ENCODE measurements at places on chromosomes 5 and 9.

DNA sequence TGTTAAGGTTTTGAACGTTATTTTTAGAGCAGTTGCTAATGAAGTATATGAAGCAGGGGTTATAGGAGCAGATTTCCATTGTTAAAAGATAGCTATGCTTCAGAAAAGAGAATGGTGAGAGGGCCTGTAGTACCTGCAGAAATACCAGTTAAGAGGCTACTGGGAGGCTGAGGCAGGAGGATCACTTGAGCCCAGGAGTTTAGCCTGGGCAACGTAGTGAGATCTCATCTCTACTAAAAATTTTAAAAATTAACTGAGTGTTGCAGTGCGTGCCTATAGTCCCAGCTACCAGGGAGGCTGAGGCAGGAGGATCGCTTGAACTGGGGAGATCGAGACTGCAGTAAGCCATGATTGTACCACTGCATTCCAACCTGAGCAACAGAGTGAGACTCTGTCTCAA is 148.8 kb downstream of the ZCCHC7 start:
- DNase-seq, result no peak

DNA sequence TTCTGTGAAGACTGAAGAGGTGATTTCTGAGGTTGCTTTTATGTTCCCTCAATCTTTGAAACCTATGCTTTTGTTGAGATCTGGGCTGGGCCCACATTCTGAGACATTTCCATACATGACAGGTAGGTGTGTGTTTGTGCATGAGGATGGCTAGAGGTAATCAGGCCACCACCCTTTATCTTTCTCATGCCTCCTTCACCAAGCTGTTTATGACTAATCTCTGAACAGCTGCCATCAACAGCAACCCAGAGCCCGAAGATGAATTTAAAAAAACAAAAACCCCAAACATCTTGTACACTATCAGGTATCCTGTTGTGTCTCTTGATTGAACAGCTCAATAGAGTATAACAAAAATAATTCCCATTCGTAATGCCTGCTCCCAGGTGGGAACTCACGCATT is 12.6 kb upstream of the C5orf46 start:
- no peak for DNase-seq

DNA sequence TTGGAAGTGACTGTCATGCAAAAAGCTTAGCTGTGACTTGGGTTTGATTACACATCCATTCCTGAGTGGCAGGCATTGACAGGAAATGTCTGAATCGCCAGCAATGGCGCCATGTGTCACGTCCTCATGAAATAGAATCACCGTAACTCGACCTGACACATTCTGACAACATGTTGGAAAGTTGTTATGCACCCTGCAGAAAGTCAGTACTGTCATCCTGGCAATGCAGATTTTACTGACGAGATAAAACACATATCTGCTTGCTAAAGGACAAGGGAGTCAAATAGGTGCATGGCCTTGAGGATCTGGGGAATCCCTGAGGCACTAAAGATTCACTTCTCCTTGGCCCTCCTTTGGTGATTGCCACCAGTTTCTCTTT is 344.2 kb downstream of the SPATA31D1 start:
- DNase-seq, result no peak

DNA sequence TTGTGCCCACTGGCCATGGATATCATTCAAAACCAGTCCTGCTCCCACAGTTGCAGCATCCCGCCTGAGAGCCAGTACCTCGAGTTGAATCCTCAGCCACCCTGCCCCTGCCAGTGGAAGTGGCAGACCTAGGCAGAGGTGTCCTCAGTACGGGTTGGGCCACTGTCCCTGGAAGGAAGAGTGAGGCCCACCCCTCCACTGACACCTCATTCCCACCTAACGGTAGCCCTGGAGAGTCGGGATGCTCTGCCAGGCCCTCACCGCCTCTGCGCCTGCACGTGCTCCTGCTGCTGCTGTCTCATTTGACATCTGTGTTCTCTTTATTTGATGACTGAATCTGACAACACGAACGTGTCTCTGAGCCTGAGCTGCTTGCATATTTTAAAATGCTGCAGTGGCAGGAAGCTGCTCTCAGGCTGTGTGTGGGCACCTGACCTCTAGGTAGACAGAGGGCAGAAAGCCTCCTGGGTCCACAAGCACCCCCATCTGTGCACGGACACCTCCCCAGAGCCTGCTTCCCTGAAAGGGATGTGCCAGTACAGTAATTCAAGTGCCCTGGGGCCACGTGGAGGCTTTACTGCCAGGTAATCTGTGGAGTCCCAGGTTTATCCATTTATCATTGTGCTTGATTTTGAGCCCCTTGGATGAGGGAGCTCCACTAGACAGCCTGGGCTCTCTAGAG is 194.7 kb downstream of the CACNA1B start:
- DNase-seq, result no peak

DNA sequence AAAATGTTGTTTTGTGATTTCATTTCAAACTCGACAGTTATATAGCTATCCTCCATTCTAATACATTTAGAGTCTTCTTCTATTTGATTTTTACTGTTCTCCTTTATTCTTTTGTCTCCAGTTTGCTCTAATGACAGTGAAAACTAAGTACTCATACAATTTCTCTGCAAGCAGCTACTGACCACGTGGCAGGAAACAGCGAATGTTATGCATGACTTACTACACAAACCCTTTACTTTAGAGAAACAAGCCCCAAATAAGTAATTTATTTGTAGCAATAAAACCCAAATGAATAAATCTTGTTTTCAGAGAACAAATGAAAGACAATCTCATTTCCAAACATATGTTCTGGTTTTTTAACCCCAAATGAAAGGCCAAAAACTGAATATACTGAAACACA is 41.9 kb downstream of the CDH6 start:
- no peak for DNase-seq

DNA sequence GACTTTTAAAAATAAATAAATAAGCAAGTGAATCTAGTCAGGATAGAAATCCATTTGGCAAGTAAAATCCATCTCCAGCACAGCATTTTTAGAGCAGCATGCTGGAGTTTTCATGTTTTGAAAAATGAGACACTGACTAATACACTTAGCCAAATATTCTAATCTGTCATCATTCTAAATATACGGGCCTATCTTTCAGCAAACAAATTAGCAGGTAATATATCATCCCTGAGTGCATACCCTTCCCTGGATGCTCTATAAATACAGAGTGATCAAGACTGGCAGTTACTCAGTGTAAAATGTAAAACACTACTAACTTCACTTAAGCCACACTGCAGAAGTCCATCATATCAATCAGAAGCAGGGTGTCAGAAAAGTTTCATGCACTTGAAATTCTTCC is 58.4 kb downstream of the MLLT3 start:
- DNase-seq, result no peak

GRCh38 chr5:109099081-109099480 is 310.7 kb downstream of the PJA2 start:
- no peak for DNase-seq

Measured in fibroblast of gingiva (primary cell).